ENCODE measurements at places on chromosomes 7 and 10. TPM values are rescaled to one million over a fixed set of nuclear protein-coding genes. Genes with fewer than 3 reads are reported as not detected.

The GPRIN2 gene
- total RNA-seq = 37.6 TPM

The IFIT1B gene
- not detected for total RNA-seq

The ZCWPW1 gene
- total RNA-seq = 1.6 TPM

The TEX36 gene
- total RNA-seq = not detected

The MICALL2 gene
- total RNA-seq = 31.4 TPM

The RAMP3 gene
- not detected for total RNA-seq

The SPDYE6 gene
- not detected for total RNA-seq

The FKBP6 gene
- total RNA-seq = not detected

The OR13A1 gene
- total RNA-seq = not detected

The C7orf57 gene
- 0.20 TPM for total RNA-seq

The HMX3 gene
- not detected for total RNA-seq

The FBXL13 gene
- total RNA-seq = 0.61 TPM

The STEAP1 gene
- 16.0 TPM for total RNA-seq

The GDF10 gene
- 0.09 TPM for total RNA-seq

The FGFR2 gene
- 0.36 TPM for total RNA-seq

The GBX1 gene
- total RNA-seq = not detected

The CYP3A7 gene
- total RNA-seq = not detected

The NEUROD6 gene
- total RNA-seq = not detected

The PNLIPRP3 gene
- total RNA-seq = not detected

The SLC39A12 gene
- not detected for total RNA-seq

The ZNF316 gene
- total RNA-seq = 13.0 TPM

The KNDC1 gene
- 1.4 TPM for total RNA-seq

The RNF133 gene
- not detected for total RNA-seq

The UPK3BL1 gene
- 13.0 TPM for total RNA-seq

The UBE2H gene
- total RNA-seq = 54.3 TPM

The LDB1 gene
- total RNA-seq = 36.0 TPM

The EPHB4 gene
- 46.7 TPM for total RNA-seq

The ADCYAP1R1 gene
- 0.09 TPM for total RNA-seq

The TMEM176B gene
- 0.12 TPM for total RNA-seq

The EIF4EBP2 gene
- total RNA-seq = 13.9 TPM

The CCDC136 gene
- total RNA-seq = 1.7 TPM

The ASIC3 gene
- total RNA-seq = 4.3 TPM

The GRM3 gene
- not detected for total RNA-seq

The NACAD gene
- total RNA-seq = 0.22 TPM

Data from A549 treated with CORT108297 at 1 μM for 4 hours (cell line).